ENCODE measurements at places on chromosomes 4 and X.

GRCh38 chrX:30304866-30305265 lies 4.3 kb downstream of the NR0B1 start:
- DNase-seq: no peak

DNA sequence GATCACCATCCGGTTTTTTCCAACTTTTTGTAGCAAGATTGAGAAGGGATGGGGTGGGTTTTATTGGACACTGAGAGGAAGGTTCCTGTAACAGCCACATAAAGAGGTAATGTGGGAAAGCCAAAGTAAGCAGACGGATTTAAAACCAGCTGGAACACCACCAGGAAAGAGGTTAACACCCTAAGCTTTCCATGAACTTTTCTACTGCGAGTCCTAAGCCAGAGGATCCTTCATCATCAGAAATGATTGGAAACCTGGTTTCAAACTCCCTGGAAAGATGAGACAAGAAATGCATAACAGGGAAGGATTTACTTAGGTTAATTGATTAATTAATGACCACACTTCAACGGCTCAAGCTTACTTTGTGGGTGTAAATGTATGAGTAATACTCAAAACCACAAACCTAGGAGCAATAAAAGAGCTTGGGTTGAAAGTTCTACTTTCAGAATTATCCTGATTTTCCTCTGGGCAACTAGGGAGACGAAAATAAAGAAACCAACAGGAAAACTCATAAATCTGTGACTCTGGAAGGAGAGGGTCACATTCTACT lies 91.5 kb downstream of the COX18 start:
- DNase-seq: no peak

DNA sequence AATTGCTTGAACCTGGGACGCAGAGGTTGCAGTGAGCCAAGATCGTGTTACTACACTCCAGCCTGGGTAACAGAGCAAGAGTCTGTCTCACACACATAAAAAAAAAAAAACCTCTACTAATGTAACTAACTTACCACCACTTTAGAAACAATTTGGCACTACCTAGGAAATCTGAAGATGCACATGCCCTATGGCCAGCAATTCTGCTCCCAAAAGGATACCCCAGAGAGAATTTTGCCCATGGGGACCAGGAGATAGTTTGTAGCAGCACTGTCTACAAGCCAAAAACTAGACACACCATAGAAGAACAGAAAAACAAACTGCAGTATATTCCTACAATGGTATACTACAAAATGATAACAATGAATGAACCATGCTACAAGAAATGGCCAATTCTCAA lies 37.5 kb downstream of the USP46 start:
- DNase-seq: no peak

GRCh38 chr4:8351931-8352367 lies 82.4 kb downstream of the HTRA3 start:
- no peak for DNase-seq

DNA sequence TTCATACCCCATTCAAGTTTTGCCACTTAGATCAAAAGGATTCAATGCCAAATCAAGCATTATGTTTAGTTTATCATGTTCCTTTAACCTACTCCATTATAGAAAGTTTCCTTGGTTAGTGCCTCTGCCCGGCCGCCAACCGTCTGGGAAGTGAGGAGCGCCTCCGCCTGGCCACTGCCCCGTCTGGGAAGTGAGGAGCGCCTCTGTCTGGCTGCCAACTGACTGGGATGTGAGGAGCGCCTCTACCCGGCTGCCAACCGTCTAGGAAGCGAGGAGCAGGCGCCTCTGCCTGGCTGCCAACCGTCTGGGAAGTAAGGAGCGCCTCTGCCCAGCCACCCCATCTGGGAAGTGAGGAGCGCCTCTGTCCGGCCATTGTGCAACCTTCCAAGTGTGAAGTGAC lies 36.3 kb upstream of the PDGFRA start:
- DNase-seq: no peak

DNA sequence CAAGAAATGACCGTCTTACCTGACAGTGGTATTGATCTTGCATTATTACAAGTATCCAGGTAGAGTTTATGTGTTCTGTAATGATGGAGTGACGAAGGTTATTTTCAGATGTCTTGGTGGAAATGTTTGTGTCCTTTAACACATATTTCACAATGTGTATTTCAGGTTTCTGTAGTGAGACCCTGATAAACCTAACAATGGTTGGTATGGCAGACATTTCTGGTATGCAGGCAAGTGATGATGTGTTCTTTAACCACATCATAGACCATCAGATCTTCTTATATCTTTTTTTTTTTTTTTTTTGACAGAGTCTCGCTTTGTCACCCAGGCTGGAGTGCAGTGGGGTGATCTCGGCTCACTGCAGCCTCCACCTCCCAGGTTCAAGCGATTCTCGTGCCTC lies 14.6 kb upstream of the ATXN3L start:
- DNase-seq: no peak

DNA sequence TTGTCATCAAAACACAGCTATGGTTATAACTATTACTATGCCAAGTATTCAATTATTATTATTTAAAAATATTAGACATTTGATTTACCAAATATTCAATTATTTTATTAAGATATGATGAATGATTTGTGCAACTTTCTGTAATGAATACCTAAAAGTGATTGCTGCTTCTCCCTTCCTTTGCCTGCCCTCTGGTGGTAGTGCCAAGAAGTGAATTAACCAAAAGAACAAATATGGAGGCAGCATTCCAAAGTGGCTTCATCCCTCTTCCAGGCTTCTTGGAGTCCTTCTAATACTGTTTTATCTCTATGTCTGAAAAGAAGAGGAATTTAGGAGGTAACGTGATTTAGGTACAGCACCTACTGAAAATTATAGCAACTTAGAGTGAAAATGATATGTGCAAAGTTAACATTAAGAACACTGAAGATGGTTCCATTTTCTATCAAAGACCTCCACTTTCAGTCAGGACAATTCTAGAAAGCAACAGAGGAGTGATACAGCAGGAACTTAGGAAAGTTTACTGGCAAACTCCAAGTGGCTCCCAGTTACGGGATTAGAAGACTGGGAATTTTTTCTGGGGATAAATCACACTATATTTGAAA lies 43.0 kb downstream of the ENPEP start:
- DNase-seq: no peak

DNA sequence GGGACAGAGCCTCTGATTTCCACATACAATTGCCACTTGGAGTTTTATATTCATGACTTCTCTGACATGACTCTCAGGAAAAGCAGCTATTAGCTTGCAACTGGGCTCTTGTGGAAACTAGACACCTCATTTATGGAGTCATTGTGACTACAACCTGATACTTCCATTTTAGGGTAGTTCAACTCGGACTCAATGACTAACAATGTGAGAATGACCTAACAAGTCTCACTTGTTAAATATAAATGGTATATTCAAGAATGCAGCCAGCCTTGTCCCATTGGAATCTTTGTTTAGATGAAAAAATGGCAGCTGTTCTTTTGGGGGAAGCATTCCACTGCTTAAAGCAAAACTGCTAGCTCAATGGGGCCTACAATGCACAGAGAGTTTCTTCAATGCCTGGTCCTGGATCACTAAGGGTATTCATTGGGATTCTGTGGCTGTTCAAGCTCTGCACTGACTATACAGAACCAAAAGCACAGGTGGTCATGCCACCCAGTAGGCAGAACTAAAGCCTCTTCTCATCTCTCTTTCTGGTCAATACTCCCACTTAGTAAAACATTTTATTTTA lies 36.5 kb upstream of the GLRA3 start:
- DNase-seq: no peak

DNA sequence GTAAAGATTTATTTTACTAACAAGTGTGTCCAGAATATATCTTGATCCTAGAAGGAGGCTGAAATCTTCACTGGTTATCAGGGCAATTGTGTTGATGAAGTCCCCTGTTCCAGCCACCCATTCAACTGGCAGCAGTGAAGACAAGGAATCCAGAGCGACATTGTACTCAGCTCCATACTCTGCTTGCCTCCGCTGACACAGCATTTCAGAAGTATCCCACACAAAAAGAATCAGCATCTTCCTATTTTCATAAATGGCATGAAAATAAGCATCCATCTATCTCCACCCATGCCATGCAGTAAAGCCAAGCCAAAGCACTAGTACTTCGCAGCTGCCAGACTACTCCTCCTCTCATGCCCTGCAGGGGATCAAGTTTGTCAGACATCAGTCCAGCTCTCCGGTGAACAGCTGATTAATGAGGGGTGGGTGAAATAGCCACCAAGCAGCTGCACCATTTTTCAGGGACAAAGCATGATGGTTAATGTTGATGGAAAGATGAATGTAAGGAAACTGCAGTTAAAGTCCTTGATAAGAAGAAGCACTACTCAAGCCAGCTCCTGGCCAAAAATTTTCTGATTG lies 54.0 kb downstream of the COL25A1 start:
- no peak for DNase-seq

DNA sequence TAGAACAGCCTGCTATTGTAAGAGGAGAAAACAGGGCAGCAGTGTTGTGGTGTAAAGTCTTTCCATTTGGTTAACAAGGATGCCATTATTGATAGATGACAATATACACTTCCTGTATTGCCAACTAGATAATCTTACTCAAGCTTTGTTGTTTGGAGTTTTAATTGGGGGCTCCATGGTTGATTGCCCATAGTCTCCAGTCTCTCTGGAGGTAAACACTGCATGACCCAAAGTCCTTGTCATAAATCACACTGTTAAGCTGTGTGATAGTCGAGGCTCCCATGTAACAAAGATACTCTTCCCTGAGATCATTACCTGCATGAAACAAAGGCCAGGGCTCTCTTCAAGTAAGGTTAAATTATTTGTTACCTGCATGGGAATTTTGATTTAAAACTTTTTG lies 394.6 kb downstream of the C4orf33 start:
- no peak for DNase-seq

GRCh38 chrX:136162827-136163570 lies 15.7 kb downstream of the FHL1 start:
- no peak for DNase-seq

DNA sequence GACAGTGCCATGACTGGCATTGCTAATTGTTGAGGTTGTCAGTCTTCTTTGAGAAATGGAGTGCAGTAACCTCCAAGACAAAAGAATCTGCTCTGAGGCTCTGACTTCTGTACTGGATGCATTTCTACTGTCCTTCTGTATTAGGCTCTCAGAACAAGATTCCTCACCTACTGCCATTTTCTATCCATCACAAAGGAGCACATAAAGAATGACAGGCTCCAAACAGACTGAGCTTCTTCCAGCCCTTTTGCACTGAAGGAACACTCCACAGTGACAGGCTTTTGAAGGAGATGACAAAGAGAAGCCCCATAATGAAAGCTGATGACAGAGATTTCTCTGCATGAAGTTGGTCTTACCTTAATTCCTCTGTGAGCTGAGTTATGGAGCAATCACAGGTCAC lies 162.2 kb downstream of the PCDH19 start:
- DNase-seq: no peak

GRCh38 chr4:76429636-76430035 lies 5.4 kb upstream of the SHROOM3 start:
- DNase-seq: no peak

GRCh38 chrX:134679221-134679620 lies 20.9 kb upstream of the PLAC1 start:
- DNase-seq: no peak

- no peak for DNase-seq
These were observed 23.3 kb downstream of the F8A3 start for GRCh38 chrX:155434906-155435743.

DNA sequence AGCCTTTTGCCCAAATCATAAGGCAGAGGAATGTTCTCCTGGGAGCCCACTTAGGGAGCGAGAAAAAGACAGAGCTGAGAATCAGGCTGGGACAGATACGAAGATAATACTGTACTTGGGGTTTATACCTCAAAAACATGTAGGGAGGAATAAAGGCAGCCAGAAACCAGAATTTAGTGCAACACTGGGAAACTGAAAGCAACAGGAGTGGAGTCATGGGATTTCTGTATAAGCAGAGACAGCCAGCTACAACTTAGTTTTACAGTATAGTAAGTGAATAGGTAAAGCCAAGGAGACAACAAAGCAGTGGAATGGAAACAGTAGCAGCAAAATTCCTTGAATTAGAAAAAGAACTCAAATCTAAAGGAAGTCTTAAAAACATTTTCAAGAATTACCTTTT lies 413.2 kb downstream of the FAT4 start:
- no peak for DNase-seq

- DNase-seq: no peak
These were observed 58.0 kb downstream of the ENPEP start for GRCh38 chr4:110533940-110534339.

DNA sequence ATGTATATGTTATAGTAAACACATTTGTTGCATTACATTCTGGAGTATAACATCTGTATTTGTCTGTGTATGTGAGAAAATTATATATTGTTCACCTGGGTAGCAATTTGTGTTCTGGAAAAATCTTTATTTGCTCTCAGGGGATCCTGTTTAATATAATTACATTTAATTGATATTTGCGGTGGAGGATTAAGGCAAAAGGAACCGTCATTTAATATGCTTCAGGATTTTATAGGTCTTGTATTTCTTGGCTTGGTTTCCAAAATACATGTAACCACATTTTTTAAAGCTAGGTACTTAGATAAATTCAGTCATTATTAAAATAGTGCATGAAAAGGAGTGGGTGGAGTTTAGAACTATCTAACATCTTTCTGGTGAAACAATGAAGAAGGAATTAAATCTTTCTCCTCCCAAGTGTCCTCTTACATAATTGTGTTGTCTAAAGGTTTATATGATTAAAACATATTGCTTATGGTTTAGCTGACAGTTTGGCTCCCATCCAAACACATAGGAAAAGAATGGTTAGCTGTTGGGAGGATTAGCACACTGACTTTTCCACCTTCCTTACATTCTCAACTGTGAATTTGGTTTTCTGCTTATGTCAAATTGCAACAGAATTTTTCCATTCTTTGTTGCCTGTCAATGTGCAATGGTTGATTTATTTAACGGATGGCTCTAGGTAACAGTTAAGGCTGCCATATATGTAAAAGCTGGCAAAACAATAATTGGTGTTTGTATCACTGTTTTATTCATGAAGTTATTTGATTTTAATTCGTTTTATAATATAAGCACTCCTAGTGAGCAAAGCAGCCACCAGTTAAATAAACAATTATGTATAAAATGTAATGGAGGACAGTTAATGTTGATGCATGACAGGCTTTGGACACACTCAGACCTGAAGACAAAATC lies 250.8 kb upstream of the SFRP2 start:
- no peak for DNase-seq

GRCh38 chrX:10484683-10485247 lies 135.6 kb downstream of the MID1 start:
- no peak for DNase-seq

- no peak for DNase-seq
These were observed 97.1 kb downstream of the MGST2 start for GRCh38 chr4:139762720-139763119.

GRCh38 chr4:79331126-79331876 lies 5.4 kb upstream of the NAA11 start:
- DNase-seq: no peak

GRCh38 chr4:15884666-15885065 lies 53.9 kb downstream of the FGFBP1 start:
- no peak for DNase-seq

- DNase-seq: no peak
These were observed 1.2 kb upstream of the CD40LG start for GRCh38 chrX:136646602-136647239.

GRCh38 chrX:114582264-114582632 lies 1.6 kb upstream of the HTR2C start:
- DNase-seq: no peak

Measured in frontal cortex (tissue), 4 donors.